Astrocyte (in vitro differentiated cells and primary cell): ENCODE measurements at places on chromosomes 11 and 22.

GRCh38 chr11:105524286-105524685 is 85.6 kb upstream of the GRIA4 start:
- no peak for DNase-seq

GRCh38 chr22:45334068-45334467 is 24.3 kb downstream of the FAM118A start:
- DNase-seq = peak; percentile 56

DNA sequence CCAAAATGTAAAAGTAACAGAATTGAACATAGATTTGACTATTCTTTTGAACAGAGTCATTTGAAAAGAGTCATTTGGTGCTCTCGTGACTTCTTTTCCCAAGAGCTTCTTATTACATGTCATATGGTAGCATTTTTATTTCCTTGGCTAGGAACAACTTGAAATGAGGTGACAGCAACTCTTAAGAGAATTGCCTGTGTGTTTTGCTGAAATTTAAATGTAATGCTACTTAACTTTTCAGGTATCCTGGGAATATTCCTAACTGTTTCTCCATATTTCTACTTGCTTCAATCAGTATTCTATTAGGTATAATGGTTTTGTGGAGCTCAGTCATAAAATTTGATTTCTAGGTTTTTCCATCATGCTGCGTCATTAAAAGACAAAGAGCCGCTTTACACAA is 700.7 kb downstream of the LUZP2 start:
- DNase-seq = no peak

DNA sequence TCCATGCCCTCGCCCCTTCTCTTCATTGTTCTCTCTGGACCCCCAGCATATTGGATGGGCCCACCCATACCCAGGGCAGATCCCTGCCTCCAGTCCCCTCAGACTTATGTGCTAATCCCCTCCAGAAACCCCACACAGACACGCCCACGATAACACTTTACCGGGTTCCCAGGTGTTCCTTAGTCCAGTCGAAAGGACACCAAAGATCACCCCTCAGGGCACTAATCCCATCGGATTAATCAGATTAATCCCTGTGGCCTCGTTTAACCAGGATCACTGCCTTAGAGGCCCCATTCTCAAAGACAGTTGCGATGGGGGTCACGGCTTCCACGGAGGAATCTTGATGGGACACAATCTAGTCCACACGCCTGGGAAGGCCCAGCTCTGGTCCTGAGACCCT is 80.8 kb downstream of the SHANK2 start:
- DNase-seq = no peak

DNA sequence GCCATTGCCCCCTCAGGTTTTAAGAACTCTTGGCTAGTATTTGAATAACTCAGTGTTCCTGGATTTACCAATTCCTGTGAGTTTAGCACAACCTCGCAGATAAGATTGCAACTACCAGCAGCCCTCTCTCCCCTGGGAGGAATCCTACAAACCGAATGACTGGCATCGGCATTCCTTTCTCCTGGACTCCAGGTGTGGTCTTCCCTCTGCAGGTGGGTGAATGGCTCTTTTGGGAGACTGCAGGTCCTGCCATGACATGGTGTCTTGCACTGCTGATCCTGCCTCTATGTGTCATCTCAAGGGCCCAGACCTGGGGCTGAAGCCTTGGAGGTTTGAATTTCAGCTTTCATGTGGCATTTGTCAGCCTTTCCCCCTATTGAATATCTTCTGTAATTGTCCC is 105.6 kb downstream of the PKNOX2 start:
- no peak for DNase-seq

DNA sequence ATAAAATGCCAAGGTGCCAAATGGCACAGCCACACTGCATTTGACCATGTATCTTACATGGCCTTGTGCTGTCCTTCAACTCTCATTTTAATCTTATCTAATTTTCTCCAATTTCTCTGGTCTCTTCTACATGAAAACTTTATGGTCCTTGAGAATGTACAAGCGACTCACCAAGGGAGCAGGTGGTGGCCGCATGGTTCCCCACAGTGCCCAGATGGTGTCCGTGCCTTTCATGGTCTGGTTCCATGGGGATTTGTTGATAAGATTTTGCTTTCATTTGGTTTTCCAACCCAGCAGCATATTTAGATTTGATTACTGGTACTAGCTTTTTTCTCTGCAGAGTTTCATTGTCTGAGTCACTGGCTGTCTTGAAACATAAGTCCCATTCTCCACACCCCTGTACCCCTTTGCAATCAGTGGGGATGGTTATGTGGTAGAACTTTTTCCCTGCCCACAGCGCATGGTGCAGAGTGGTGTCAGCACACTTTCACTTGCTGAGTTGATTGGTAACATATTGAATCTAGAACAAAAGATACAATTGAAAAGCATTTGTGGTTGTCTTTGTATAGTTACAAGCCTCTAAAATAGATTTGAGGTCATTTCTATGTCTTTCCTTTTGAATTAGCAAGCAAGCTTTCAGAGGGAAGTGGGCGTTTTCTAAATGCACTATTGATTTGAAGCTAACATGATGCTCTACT is 24.1 kb downstream of the ZNRF3 start:
- no peak for DNase-seq

DNA sequence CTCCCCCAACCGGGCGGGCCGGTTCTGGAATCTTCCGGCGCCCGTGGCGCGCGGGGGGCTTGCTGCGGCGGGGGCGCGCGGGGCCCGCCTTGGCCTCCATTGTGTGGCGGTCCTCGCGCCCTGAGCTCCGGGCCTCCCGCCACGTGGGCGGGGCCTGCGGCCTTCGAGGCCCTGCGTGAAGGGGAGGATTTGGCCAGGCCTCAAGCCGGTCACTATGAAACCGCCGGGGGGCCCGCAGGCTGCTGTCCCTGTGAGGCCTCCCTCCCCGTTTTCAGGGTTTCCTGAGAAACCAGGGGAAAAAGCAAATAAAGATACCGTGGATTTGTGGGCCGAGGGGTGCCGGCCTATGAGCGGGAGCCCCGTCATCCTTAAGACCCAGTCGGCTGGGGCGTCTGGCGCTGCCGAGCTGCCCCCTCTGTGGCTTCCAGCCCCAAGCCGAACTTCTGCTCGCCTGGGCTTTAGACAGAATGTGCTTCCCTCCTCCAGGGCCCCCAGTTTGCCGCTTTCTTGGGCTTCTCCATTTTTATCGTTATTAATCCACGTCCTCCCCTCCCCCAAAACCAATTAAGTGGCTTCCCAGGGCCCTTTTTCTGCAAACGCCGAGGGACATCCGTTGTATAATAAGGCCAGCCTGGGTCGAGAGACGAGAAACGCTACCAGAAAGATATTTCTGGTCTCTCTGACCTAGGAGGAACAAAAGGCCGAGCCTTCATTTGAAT is 602 bp downstream of the EWSR1 start:
- DNase-seq = peak; percentile 47

DNA sequence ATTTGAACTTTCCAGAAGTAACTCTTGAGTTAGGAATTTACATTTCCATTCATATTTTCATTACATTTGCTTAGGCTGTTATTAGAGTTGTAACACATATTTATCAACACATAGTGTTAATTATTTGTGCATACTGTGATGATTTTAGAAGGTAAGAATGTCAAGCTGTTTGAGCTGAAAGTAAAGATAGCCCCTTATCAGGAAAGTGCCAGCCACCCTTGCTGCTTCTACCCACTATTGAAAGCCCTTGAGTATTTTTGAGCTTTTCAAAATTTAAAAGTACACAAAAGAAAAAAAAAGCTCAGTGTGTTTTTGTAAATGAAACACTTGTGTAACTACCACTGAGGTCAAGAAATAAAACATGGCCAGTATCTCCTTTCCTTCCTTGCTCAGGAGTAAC is 8.0 kb downstream of the APLP2 start:
- DNase-seq = no peak

DNA sequence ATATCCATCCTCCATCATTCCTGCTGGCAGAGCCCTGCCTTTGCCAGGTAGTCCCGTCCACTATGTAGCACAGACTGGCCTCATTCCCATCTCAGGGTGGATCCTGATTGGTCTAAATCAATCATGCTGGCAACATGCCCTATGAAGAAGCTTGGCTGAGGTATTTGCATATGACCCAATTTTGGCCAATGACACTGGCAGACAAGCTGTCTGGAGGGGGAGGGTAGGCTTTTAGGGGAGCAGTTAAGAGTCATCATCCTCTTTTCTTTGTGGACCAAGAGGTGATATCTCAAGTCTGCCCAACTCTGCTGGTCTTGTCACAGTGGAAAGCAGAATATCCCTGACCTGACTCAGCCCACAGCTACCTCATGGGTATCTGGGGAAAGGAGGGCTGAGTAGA is 5.1 kb downstream of the CCDC89 start:
- DNase-seq = no peak

GRCh38 chr11:100827934-100828661 is 141.0 kb downstream of the ARHGAP42 start:
- peak; percentile 88 for DNase-seq

DNA sequence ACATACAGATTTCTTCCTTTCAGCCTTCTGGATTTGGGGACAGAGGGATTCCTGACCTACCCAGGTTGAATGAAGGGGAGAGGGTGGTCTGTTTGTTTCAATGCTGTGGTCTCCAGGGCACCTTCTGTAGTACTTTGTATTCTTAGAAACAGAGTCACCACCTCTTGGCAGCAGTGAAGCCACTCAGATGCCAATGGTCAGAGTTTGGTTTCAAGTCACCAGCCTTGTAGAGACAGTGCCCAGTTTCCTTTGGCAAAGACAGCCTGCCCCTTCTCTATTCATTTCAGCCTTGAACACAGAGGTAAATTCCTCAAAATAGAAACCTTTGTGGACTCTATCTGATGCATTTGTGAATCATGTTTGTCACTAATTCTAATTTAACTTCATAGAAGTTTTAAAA is 111.7 kb upstream of the RASSF10 start:
- DNase-seq = no peak

DNA sequence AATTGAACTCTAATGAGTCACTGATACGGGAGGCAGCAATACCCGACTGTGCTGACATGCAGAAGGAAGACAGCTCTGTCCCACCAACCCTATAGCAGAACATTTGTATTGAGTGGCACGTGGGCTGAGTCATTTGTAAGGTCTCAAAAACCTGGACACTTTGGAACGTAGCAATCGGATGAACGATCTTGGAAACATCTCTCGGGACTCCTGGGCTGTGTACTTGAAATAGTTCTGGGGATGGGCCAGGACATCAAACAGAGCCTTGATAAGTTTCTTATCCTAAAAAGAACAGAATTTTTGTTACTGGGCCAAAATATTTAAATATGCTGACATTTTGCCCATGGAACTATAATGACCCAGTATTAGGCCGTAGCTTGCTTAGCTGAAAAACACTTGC is 17.1 kb upstream of the NRIP3 start:
- peak; percentile 31 for DNase-seq

DNA sequence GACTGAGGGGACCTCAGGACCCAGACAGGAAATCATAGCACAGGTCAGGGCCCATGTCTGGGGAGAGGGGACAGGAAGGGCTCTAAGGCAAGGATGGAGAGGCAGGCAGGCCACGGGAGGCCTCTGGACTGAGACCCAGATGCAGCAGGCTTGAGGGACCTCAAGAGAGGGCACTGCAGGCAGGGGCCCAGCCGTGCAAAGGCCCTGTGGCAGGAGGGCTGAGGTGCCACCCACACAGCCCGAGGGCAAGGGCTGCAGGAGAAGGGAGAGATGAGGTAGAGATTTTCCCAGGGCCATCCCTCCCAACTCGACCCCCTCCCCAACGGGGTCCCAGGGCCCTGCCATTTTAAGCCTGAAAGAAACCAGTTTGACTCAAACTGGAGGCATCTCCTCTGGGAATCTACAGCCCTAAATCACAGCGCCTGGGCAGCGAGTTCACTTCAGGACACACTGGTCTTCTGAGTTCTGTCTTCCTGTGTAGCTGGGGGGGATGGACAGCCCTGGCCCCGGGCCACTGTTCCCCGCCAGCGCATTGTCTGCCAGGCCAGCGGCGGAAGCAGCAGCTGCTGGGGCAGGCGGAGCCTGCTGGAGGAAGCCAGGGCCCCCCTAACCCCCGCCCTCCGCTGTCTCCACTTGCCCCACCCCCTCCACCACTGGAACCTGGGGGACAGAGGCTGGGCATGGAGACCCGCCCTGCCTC is 20.3 kb upstream of the WNT7B start:
- DNase-seq = peak; percentile 94

- DNase-seq = peak; percentile 90
Measured at GRCh38 chr11:126857860-126858808, 142.4 kb downstream of the KIRREL3 start.

DNA sequence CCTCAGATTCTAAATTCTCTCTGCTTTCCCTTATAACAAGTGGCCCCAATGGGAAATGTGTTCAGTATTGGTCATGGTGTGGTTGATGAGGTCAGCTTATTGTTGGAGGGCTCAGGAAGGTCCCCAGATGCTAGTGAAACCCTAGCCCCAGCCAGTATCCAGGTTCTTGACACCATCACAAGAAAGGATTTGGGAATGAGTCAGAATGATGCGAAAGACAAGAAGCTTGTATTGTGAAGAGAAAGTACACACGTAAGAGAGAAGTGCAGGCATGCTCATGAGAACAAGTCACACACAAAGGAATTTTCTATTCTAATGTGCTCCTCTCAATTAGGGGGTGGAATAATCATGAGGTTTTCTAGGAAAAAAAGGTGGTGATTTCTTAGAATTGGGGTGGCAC is 34.9 kb upstream of the TRPC6 start:
- peak; percentile 64 for DNase-seq

- no peak for DNase-seq
Measured at GRCh38 chr11:35313066-35313759, 106.1 kb downstream of the SLC1A2 start.

- no peak for DNase-seq
Measured at GRCh38 chr22:26897384-26897783, 240.0 kb downstream of the MIAT start.

- DNase-seq = no peak
Measured at GRCh38 chr11:114059278-114059983, at the start of gene ZBTB16. ZBTB16 (plus strand) TSS chr11:114059711; CDS start chr11:114063301, 3,590 bp downstream.

- no peak for DNase-seq
Measured at GRCh38 chr22:46942799-46943785, 180.6 kb downstream of the TBC1D22A start.

GRCh38 chr11:15905366-15906104 is 450.8 kb downstream of the SOX6 start:
- no peak for DNase-seq

DNA sequence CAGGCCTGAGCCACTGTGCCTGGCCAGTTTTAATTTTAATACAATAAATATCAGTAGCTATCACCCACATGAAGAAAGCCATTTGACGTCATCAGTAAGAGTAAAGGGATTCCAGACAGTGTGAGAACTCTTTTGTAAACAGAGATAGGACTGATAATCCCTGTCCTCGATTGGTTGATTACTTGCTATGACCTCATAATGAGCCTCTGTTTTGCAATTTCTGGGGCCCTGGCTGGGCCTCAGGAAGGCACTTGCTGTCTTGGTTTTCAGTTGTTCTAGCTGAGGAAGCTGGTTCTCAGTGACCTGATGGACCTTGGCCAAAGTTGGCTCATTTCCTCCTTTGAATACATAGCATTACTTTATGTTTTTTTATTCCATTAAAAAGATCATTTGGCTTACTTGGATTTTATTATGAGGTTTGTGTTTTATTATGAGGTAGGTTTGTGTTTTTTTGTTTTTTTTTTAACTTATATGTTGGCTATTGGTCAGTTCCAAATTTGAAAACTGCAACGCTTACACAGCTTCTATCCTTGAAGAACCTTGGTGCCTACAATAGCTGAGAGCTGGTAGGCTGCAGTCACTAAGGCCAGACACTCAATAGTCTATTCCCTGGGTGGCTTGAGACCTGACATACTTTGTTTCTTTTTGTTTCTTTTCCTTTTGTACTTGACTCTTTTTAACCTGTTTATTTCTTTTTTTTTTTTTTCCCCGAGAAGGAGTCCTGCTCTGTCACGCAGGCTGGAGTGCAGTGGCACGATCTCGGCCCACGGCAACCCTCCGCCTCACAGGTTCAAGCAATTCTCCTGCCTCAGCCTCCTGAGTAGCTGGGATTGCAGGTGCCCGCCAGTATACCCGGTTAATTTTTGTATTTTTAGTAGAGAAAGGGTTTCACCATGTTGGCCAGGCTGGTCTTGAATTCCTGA is 20.0 kb downstream of the MARK2 start:
- peak; percentile 32 for DNase-seq
